GF-D8 (cell line): ENCODE measurements at places on chromosomes 11 and 22.

- no peak for DNase-seq
Observed at GRCh38 chr22:48677168-48677520, 1150.5 kb downstream of the BRD1 start.

DNA sequence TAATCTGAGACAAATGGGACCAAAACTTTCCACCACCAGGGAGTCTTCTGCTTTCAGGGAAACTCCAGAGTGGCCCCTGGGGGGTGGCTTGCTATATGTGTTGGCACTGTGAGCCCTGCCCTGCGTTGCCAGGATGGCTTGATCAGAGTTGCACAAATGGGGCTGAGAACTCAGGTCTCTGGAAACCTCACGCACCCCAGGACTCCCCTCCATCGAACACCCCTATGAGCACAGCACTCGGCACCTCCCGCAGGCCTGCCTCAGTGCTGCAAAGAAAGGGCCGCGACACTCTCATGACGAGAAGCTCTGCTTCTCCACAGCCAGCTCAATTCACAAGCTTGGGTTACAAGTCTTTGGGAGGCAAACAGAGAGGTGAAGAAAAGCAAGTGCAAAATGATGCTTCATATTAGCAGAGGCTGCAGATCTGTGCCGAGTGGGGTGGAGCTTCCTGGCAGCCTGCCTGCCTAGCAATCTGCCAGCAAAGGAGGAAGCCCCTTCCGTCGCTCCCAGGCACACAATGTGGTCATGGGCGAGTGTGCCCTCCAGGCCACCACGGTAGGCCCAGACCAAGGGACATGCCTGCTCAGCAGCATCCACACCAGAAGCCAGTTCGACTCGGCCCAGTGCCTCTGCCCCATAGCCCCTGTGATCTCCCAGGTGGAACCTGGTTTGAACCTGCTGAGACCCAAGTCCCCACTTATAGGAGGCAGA lies 55.7 kb downstream of the MYH9 start:
- DNase-seq, result peak; percentile 56

DNA sequence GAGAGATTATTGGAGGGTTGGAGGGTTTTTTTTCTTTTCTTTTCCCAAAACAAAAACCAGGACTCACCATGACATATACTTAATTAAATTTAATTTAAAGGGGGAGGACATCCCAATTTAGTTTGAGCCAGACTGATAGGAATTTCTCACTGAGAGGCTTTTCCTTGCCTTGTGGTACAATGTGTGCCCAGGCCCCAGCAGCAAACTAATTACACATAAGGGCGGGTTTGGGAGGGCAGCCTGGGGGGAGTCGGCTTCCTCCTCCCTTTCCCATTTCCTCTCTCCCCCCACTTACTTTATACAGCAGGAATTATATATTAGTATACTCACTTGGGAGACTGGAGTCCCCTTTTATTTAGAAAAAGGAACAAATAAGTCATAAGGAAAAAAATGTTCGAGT lies 2.9 kb downstream of the TEAD1 start:
- no peak for DNase-seq

- DNase-seq, result no peak
Observed at GRCh38 chr11:120789391-120789790, 234.5 kb upstream of the TBCEL start.

DNA sequence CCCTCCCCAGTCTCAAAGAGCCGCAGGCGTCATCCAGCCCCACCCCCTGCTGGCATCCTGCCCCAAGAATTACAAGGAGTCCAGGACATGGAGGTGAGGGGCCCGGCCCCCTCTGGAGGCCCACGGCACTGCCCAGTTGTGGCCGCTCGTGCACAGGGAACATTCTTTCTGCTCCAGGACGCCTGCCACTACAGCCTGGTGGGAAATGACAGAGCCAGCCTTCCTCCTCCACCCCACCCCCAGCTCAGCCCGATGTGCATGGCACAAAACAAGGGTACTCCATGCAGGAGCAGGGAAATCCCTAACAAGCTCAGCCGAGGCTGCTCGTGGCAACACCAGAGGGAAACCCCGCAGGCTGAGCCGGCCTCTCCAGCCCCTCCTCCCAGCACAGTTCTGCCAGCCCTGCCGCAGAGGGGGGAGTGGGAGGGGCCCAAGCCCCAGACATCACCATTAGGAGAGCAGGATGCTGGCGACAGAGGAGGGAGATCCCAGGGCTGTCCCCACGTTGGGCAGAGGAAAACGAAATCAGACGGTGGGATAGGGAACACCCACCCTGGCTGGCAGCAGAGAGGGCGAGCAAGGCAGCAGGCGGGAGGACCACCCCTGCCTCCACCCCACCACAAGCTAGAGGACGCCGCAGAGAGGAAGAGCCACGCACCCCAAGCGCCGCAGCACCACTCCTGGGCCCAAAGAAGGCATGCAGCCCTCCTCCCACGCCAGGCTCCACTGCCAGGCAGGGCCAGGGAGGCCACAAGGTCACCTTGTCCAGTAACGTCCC lies 10.0 kb downstream of the IGSF9B start:
- no peak for DNase-seq

DNA sequence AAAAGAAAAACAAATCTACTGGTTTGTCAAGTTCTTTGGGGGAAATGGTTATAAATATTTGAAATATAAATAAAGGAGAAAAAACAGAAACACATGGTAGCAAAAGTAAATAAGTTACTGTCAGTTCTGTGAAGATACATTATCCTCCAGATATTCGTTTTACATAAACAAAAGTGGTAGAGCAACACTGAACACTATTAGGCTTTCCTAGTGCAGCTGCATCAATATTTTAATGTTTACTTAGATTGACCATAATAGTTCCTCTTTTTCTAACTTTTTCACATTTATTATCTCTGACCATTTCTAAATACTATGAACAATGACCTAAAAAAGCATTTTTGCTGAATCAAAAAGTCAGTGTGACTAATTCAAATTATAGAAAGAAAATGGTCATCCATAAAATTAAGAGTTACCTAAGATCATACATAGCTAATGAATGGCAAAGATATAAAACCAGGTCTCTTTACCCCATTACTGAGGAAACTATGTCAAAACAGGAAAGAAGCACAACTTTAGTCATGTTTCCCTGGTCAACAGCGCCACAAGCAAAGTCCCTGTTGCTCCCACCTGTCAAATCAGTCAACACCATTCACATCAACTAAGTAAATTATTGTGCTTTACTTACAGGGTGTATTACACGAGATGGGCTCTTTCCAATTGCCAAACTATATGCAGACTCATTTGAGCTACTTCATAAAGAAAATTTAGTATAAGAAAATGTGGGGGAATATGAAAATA lies 38.5 kb downstream of the SBF2 start:
- no peak for DNase-seq

DNA sequence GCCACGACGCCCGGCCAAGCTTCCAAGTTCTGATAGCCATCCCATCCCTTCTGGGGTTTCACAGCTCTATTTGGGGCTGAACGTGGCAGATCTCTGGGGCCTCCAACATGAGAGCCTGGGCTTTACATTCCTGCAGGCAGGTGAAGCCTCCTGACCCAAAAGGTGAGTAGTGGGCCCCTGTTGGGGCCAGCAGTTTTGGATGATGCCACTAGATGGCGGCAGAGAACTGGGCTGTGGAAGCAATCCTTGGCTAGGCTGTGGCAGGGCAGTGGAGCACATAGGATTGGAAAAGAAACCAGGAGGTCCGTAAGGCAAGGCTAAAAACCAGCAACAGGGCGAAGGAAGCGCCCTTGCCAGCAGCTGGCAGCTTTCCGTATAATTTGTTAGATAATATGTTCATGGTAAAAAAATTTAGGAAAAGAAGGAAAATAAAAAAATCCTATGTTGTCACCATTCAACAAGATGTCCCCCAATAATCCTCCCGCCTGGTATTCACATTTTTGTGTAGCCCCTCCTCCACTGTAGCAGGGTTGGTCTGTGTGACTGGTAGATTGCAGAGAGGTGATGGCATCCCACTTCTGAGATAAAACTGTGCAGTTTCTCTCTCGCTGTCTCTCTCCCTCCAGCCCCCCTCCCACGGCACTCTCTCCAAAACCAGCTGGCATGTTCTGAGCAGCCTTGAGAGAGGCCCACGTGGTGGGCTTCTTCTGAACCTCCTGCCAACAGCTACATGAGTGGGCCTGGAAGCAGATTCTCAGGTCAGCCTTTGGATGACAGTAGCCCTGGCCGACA lies 43.6 kb upstream of the OR4B1 start:
- DNase-seq, result no peak

DNA sequence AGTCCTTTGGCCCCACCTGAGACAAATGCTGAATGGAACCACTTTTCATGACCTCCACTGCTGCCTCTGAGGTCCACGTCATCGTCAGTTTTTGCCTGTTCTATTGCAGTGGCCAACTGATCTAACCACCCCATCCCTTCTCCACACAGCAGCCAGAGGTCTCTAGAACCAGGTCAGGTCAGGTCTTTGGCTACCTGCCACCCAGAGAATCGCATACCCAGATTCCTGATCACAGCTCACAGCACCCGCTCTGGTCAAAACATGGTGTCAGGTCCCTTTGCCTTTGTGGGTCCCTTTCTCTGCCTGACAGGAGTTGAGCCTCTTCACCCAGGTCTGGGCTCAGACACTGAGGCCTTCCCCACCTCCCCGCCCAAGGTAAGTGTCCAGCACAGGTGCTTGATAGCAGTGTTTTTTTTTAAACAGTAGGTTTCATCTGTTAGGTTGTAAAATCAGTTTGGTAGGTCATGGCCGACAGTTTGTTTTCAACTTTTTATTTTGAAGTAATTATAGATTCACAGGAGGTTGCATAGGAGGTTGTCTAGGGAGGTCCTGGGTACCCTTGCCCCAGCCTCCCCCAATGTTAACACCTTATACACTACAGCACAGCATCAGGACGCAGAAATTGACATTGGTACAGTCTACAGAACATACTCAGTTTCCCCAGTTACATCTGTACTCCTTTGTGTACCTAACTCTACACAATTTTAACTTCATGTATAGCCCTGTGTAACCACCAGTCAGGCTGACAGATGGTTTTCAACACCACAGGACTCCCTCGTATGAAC lies 6.9 kb downstream of the C22orf39 start:
- no peak for DNase-seq

- DNase-seq, result peak; percentile 85
Observed at GRCh38 chr11:126282736-126283591, at the start of gene TIRAP. TSS of gene TIRAP (plus strand) at chr11:126283093. CDS start at chr11:126290895, 7,802 bp downstream.

DNA sequence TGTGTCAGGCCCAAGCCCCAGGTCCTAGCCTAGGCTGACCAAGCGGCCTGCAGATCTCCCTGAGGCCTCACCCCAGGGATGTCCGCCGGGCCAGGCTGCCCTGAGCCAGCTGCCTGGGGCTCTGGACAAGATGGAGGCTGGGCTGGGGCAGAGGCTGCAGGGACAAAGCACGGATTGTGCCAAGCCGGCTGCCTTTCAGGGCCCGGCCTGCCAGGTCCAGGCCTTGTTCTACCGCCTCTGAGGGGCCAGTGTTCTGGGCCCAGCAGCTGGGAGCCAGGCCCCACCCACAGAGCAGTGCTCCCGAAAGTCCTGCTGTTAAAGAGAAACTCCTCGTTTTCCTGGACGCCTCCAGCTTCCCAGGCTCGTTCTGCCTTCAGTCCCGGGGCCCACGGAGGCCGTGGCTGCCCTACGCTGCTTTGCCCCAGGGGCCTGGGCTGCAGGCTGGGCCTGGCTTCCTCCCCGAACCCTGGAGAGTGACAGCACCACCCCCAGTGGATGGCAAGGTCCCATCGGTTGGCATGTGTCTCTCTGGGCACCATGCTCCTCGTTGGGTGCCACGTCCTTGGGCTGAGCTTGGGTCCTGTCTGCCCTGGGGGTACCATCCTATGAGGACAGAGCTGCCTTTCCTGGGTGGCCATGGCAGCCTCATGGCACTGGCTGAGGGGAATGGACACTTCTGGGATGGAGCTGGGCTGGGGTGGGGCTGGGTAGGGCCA lies 7.6 kb downstream of the BRSK2 start:
- no peak for DNase-seq

GRCh38 chr22:50018608-50019285 lies 6.2 kb upstream of the IL17REL start:
- DNase-seq, result no peak

GRCh38 chr11:933142-933851 lies 7.6 kb downstream of the AP2A2 start:
- no peak for DNase-seq

DNA sequence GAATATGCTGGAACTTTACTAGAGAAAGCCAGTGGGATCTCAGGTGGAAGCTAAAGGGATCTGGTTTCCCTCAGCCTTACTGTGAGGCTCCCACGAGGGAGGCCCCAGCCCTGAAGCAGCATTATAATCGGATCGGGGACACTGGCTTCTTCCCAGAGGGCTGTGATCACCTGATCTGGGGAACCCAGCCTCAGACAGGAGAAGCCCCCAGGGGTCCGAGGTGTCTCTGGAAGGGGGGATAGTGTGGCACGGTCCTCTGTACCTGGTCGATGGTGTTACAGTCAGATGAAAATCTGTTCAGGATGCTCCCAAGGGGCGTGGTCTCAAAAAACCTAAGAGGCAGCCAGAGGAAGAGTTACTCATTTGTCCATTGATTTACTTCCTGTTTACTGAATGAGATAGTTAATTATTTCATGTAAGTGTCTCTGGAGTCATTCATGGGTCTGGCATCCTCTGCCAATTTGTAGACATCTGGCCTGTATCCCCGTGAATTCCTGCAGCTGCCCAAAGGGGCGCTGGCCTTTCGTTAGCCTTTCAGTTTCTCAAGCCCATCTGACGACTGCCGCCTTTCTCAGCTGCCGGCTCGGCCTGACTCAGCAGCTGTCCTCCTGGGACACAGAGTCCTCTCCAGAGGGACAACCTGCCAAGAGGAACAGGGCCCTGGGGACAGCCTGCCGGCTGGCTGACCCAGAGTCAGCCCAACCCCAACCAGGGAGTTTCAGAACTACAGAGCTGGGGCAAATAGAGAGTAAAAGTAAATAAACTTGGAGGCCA lies 17.0 kb upstream of the KCNJ11 start:
- DNase-seq, result no peak

DNA sequence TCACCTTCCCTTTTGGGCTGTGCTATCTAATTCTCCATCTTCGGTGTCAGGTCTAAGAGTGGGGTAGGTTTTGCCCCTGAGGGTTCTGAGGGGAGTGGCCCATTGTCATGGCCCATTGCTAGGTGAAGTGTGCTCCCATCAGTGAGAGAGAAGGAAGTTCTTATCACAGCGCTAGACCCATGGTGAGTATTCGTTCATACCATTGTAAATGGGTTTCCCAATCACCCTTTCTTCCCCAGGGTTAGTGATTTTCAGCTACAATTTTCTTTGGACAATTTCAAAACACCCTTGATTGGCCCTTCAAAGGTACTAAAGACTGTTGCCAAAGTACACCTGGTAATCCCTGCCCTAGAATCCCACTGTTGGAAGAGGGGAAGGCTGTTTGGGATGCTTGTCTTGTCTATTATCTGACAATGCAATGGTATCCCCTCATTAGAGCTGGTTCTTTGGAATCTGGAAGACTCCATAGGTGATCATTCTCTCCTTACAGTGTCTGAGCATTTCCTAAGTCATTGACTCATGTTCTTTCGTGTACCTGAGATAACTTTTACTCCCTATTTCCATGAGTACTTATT lies 20.2 kb downstream of the MPEG1 start:
- DNase-seq, result no peak

GRCh38 chr11:34345991-34346480 lies 11.8 kb downstream of the ABTB2 start:
- no peak for DNase-seq
